ENCODE measurements at places on chromosomes 5 and 9.

DNA sequence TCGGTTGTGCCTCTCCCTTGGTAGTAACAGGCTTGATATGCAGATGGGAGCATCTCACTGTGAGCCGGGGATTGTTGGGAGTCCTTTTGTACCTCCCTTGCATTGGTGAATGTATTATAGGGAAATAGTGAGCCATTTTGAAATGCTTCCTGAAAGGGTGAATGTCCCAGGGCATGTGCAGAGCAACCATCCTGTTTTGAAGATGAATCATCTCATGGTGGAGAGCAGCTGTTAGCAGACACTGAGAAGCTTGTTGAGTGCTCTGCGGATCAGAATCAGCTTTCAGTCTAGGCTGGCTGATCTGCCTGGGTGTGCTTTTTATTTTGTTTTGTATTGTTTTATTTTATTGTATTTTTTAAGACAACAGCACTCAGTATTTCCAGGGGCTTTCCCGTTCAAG is 29.7 kb downstream of the SLC36A1 start:
- DNase-seq: no peak

- DNase-seq: no peak
Observed at GRCh38 chr5:117690612-117691011, 1116.0 kb upstream of the SEMA6A start.

DNA sequence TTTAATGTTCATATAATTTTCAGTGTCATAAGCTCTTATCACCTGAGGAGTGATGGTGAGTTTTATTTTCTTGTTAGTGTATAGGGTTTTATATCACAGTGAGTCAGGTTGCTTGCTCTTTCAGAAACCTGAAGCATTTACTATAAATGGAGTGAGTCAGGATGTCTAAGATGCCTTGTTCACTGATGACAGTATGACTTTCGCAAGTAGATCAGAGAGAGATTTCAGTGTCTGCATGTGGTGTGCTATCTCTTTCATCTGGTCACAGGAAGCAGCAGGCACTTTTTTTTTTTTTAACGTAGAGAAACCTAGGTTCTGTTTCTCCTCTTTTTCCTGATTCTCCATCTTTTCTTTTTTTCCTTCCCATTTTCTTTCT is 237.1 kb downstream of the DMRTA1 start:
- no peak for DNase-seq

DNA sequence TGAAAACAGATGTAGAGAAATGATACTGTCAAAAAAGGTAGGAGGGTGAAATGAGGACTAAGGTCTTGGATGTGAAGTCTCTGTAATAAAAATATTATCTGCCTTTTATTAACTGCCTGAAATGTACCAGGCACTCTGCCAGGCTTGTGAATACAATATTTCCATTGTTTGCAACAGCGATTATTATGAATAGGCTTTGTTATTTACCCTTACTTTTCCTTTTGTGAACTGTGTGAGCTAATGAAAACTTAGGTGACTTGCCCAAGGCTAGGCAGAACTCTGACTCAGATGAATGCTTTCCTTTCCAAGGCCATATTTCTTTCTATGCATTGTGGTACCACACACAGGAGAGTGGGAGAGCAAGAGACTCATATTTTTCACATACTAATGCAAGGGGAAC is 204.1 kb downstream of the CDH12 start:
- DNase-seq: peak; percentile 32

- no peak for DNase-seq
Observed at GRCh38 chr9:88187631-88188030, 49.4 kb upstream of the SPATA31C2 start.

GRCh38 chr5:111242606-111243005 is 18.4 kb downstream of the CAMK4 start:
- DNase-seq: no peak

DNA sequence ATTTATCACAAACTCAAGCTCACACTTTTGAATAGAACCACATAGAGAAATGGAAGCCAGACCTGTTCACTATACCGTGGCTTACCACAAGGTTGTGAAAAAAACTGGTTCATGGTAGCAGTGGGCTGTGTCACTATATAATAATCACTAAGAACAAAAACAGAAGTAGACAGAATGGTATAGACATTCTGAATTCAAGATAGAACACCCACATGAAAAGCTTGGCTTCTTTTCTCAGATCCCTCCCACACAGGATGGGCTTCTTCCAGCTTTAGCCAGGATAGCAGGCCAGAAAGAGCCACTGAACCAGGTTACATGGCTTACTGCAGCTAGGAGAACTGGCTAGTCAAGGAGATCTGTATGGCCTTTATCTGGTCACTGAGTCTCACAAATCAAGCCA is 6.1 kb upstream of the NRG2 start:
- no peak for DNase-seq

DNA sequence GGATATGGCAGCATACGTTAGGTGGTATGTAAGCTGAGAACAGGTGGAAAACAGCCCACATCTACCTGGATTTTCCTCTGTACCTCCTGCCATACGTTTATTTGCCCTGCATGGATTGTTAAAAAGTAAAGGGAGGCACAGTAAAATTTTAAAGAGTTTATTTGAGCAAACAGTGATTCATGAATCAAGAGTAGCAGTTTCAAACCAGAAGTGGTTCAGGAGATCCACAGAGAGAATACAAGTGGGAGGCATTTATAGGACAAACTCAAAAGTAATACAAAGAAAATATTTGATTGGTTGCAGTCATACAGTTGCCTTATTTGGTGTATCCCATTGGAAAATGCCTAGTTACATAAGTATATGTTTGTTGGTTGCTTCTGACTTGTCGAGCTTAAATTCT is 117.6 kb downstream of the FAM170A start:
- no peak for DNase-seq

GRCh38 chr5:77325921-77326541 is 115.6 kb downstream of the PDE8B start:
- no peak for DNase-seq

DNA sequence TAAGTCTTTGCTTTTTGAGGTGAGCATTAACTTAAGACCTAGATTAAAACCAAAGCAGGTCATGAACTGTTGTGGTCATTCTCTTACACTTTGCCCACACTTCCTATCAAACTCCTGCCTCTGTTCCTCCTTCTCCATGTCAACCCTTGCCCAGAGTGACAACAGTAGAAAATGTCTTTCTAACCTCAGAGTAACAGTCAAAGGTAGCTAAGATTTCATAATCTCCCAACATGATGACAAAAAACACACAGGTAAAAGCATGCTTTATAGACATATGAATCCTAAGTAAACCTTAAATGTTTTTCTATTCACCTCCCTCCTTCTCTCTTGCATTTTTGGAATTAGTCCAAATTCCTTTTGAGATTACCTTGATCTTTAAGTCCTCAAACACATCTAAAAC is 422.3 kb downstream of the SPATA31D1 start:
- no peak for DNase-seq

DNA sequence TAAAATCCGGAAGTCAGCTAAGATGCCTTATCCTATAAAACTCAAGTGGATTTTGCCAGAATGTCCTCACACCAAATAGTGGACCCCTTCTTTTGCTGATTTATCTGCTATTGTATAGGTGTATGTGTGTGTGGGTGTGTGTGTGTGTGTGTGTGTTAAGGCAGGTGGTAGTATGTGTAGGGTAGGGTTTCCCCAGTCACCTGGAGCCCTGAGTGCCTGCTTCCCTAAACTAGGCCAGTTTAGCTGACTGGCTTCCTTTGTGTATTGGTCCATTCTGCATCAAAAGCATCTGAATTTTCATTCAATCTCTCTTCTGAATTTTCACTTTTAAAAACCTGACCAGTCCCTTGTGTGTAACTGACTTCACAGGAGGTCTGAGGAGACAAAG is 42.2 kb upstream of the LCP2 start:
- DNase-seq: no peak

DNA sequence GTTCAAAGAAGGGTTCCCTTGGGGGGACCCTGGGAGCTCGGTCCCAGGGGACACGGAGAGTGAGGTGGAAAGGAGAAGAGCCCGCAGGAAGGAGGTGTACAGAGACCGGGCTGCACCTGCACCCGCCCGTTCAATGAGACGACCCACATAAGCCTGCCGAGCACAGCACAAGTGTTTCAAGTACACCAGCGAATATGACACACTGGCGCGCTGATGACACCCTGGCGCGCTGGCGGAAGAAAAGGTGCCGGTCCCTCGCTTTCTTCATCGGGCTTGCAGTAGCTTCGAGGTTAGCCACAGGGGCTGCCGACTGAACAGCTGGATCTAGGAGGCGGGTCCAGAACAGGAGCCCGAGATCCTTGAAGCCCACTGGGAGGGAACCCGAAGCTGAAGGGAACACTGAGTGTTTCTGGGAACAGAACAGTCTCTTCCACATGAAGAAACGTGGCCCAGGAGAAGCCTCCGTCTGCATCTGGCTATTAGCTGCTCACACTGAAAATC is 1.4 kb downstream of the TBC1D9B start:
- no peak for DNase-seq

GRCh38 chr5:1785984-1786383 is 13.7 kb downstream of the MRPL36 start:
- no peak for DNase-seq

DNA sequence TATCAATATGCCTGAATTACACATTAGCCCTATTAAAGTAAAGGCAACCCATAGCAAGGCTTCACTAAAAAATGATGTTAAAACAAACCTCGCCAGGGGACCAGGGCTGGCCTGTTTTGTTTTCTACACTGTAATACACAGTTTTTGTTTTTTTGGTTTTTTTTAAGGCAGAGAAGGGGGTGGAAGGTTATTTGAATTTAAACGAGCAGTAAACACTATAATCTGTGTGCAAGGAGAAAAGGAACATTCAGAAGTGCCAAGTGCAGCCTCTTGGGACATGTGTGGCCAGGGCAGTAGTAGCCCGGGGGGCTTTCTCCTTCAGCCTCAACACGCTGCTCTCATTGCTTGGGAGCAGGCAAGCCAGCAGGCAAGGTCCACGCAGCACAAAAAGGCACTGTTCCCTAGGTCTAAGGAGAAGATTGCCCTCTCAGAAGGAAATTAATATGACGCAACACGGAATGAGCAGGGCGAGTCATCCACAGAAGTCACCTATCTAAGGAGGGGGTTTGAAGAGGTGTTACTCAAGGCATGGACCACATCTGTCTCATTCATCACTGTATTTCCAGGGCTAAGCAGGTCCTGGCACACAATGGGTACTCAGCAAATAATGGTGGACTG is 16.2 kb downstream of the SIL1 start:
- DNase-seq: peak; percentile 37

GRCh38 chr9:92122061-92122460 is 6.8 kb upstream of the SPTLC1 start:
- DNase-seq: no peak

- peak; percentile 12 for DNase-seq
Observed at GRCh38 chr5:179267071-179267670, 78.1 kb downstream of the ADAMTS2 start.

DNA sequence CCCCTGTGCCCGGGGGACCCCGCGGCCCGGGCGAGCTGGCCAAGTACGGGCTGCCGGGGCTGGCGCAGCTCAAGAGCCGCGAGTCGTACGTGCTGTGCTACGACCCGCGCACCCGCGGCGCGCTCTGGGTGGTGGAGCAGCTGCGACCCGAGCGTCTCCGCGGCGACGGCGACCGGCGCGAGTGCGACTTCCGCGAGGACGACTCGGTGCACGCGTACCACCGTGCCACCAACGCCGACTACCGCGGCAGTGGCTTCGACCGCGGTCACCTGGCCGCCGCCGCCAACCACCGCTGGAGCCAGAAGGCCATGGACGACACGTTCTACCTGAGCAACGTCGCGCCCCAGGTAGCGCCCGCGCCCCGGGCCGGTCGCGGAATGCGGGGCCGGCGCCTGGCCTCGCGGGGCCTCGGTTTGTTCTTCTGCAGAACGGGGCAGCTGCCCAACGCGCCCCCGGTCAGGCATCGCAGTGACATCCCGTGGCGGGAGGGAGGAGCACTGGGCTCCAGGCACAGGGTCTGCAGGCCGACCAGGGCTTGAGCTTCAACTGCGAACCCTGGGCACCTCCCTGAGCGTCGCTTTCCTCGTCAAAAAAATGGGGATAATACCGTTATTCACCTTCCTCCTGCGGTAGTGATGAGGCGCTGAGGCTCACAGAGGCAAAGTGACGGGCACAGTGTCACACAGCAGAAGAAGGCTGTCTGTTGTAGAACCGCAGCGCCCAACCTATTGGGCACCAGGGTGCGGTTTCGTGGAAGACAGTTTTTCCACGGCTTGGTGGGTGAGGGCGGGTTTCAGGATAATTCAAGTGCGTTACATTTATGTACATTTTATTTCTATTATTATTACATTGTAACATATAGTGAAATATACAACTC is 777 bp downstream of the ENDOG start:
- DNase-seq: peak; percentile 57

DNA sequence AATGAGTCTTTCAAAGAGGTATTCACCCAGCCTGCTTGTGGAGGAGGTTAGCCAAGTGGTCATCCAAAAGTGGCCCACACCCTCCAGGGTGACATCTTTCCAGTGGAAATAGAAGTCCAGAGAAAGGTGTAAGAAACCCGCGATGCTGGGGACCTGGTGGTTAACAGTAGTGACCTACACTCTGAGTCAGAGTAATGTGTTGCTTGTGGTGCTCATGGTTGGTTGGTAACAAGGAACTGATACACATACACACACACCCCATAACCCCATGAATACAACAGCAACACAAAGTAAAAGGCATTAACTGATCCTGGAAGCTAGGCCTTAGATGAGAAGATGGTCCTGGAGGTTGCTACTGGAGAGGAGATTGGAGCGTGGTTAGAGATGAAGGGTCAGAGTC is 26.9 kb downstream of the MRPS30 start:
- no peak for DNase-seq

- no peak for DNase-seq
Observed at GRCh38 chr9:19138084-19138483, 10.8 kb upstream of the PLIN2 start.

DNA sequence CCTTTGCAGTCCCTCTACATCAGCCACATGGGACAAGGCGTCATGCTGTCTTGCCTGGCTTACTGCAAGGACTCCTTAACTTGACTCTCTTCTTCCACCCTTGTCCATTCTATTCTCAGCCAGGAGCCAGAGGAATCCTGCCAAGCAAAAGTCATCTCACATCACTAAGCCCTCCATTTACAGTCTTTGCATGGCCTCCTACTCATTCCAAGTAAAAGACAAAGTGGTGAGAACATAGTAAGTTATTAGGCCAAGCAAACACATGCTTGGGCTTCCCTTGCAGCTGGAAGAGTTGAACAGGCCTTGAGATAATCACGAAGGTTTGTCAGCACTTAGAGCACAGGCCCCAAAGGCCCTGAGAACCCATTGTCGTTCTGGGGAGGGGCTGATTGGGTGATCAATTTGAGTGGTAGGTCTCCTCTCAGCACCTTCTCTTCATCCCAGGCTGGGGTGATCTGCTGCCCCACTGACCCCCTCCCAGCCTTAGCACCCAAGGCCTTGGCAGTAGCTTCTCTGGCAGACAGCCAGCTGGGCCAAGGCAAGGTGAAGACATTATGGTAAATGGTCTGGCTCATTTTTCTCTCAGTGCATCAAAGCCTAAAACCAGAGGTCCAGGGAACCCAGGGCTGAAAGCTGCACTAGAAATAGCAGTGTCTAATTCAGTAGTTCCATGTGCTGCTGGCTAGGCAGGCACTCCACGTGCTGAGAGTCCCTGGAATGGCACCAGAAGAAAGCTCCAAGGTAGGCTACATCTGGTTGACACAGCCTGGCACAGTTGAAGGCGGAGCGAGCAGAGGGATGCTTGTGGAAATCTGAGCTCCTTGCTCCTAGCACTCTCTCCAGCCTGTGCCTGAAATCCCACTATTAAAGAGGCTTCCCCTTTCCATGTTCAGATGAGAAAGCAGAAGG is 121.4 kb downstream of the ASTN2 start:
- no peak for DNase-seq

GRCh38 chr9:113164536-113165300 is 13.9 kb downstream of the SLC31A2 start:
- peak; percentile 50 for DNase-seq

GRCh38 chr5:36105819-36106218 is 39.1 kb upstream of the UGT3A2 start:
- DNase-seq: no peak

Measured in BE2C (cell line).